NCI-H2029 treated with DMSO at 0.1 percent for 48 hours (cell line): ENCODE measurements at places on chromosomes 6 and 20.

- peak; percentile 87 for DNase-seq
These were observed 55.2 kb upstream of the ADGRF1 start for GRCh38 chr6:47097092-47097945.

GRCh38 chr6:28900577-28901256 is 23.1 kb downstream of the TRIM27 start:
- DNase-seq: no peak

GRCh38 chr6:118288355-118289124 is 259.6 kb upstream of the PLN start:
- no peak for DNase-seq

DNA sequence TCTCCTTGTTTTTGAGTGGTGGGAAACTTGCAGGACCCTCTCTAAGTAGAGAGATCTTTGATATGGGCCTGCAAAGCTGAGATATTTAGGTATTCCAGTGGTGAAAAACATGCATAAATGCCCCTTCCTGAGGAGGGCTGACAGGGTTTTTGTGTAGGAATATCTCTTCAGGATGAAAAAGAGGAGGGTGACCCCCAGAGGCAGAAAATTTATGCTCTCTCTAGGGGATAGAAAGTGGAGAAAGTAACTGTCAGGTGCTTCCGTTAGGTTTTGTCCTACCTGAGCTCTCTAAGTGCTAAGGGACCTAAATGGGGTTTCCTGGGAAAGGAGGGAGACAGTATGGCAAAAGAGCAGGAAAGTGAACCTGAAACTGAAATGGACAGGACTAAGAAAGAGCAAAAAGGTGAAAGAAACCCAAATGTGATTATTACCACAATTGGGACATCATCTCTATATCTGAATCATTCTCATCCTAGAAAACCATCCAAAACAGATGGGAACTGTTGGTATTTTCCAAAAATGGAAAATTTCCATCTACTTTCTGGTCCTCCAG is 2.0 kb downstream of the COL19A1 start:
- no peak for DNase-seq

DNA sequence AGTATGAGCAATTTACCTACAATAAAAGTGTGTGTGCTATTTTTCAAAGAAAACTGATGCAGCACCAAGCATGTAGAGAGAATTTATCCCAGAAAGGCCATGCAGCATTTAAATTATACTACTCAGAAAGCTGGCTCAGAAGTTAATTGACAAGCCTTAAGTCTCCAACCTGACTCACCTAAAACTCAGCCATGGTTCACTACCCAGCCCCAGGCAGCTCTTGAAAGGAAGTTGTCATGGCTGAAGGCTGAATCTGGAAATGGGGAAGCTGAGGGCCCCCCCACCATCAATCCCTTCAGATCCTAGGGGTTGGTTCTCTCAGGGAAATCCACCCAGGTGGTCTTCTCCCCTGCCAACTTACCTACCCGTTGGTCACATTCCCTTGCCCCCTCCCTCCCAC is 19.7 kb downstream of the PPIL6 start:
- DNase-seq: no peak

GRCh38 chr6:45400021-45400420 is 22.3 kb upstream of the SUPT3H start:
- no peak for DNase-seq

GRCh38 chr6:19472153-19472552 is 365.0 kb upstream of the ID4 start:
- DNase-seq: no peak

DNA sequence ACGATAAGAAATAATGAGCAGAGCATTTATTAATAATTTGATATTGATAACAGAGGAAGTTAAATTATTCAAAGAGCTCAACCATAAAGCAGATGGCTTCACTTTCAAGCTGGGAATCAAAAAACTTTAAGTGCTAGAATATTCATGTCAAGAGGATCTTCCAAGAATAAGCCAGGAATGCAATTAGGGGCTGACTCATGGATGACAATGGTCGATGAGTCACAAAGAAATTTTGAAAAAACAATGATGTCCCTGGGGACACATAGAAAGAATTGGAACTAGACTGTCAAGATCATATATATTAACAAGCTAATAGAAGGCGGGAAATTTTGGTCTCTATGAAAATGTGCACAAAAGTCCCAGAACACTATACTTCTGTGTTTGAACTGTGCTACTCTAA is 304.1 kb downstream of the LAMA2 start:
- DNase-seq: no peak

DNA sequence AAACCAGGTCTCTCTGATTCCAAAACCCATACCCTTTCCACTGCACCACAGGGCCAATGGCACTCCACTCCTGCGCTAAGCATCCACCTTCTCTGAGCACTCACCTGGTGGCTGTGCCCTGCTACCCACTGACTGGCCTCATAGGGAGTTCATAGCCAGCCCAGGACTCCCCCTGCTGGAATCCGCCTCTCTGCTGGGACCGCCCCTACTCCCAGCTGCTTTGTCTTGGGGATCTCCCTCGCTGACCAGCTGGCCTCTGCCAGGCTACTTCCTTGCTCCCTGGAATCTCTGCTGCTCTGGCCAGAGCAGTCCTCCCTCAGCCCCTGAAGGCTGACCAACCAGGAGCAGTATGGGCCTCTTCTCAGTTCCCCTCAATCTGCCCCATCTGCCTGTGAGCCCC is 129.7 kb downstream of the FAXC start:
- DNase-seq: no peak

GRCh38 chr6:119267126-119267905 is 82.2 kb downstream of the MAN1A1 start:
- DNase-seq: no peak

GRCh38 chr6:48486373-48486772 is 375.4 kb upstream of the PTCHD4 start:
- no peak for DNase-seq

DNA sequence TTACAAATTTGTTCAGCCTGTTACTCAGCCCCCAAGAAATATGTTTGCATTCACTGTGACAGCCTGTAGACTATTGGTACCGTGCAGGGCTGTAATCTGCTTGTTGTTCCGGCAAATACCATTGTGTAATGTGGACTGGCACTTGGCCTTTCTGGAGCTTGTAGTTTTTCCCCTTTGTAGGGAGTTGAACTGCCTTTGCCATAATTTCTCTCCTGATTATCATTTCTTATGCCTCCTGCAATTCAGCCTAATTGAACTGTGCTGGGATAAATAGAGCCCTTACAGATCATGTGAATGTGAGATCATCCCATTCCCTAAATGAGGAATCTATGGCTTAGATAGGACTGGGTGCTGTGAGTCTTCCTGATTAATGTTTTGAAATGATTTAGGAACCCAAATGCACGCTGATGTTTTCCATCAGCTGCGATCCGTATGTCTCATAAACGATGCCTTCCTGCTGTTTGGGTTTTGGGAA is 185.1 kb downstream of the JARID2 start:
- no peak for DNase-seq

GRCh38 chr6:63347599-63347998 is 27.8 kb upstream of the LGSN start:
- no peak for DNase-seq

DNA sequence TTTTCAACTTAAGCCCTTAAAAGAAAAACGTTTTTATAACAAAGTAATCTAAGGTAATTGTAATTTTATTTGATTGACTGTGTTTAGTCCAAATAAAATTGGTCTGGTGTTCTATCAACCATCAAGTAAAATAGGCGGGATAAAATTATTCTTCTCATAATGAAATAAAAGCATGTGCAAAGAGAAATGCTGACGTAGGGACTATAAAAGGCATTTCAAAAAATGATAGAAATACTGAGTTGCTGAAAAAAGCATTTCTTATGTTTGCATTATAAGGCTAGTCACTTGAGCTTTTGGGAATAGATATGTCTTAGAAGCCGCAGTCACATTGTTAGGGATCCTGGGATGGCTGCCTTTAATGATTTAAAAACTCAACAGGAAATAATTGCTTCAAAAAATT is 608.0 kb upstream of the JAG1 start:
- no peak for DNase-seq

DNA sequence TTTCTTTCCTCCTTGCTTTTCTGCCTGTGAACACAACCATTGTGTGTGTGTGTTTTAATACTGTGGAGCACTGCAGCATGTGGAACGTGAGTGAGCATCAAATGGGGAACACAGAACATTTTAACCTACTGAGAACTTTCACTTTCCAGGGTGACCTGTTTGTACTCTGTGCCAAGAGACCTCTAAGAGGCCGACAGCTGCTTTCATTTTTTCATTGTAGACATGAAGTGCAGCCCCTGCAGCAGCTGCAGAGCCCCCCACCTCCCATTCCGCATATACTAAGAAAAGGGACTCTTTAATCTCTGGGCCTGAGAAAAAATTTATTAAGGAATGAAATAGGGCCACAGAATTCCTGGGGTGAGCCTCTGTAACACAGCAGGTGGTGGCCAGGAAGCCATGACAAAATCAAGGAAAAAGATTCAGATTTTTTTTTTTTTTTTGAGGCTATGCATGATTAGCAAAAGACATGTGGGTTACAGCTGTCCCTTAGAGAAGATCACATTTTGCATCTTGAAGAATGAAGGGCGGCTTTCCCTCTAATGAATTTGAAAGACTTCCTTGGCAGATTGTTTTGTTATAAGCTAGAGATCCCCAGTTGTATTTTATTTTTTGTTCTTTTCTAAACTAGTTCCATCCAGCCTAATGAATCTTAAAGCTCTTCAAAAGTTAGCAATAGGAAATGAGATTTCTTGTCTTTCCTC is 503.4 kb downstream of the CD109 start:
- DNase-seq: no peak

GRCh38 chr6:108630050-108630714 is 69.5 kb downstream of the FOXO3 start:
- no peak for DNase-seq
